ENCODE measurements at places on chromosomes 5 and 9. TPM values are rescaled to one million over a fixed set of nuclear protein-coding genes. Genes with fewer than 3 reads are reported as not detected.

The CDH6 gene
- 5.0 TPM for total RNA-seq

The MCIDAS gene
- total RNA-seq: not detected

The C9orf50 gene
- not detected for total RNA-seq

The DAB2IP gene
- total RNA-seq: 28.3 TPM

The SAXO1 gene
- not detected for total RNA-seq

The MLANA gene
- total RNA-seq: not detected

The AGTPBP1 gene
- total RNA-seq: 7.8 TPM

The FOXI1 gene
- total RNA-seq: not detected

The SUB1 gene
- 280 TPM for total RNA-seq

Measured in esophagus squamous epithelium (tissue), 5 donors.